ENCODE measurements at places on chromosomes 12 and 14.

DNA sequence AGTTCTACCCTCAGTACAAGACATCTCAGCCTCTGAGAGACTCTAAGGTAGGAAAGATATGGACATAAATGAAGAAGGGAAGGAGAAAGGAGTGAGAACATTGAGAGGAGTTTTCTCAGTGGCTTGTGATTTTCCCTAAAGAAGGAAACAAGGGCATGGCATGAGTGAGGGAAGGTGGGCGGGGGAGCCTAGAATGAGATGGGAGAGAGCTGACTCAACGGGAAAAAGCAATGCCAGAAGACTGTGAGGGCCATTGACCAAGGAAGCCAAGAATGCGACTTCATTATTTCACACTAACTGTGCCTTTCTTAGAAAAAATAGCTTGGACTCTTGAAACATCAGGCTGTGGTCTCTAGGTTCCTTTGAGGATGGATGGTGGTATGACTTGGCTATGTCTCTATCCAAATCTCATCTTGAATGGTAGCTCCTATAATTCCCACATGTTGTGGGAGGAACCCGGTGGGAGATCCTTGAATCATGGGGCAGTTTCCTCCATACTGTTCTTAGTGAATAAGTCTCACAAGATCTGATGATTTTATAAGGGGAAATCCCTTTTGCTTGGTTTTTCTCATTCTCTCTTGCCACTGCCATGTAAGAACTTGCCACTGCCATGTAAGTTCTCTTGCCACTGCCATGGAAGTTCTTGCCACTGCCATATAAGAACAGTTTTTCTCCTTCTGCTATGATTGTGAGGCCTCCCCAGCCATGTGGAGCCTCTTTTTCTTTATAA is 279.6 kb downstream of the NUAK1 start:
- DNase-seq: no peak

DNA sequence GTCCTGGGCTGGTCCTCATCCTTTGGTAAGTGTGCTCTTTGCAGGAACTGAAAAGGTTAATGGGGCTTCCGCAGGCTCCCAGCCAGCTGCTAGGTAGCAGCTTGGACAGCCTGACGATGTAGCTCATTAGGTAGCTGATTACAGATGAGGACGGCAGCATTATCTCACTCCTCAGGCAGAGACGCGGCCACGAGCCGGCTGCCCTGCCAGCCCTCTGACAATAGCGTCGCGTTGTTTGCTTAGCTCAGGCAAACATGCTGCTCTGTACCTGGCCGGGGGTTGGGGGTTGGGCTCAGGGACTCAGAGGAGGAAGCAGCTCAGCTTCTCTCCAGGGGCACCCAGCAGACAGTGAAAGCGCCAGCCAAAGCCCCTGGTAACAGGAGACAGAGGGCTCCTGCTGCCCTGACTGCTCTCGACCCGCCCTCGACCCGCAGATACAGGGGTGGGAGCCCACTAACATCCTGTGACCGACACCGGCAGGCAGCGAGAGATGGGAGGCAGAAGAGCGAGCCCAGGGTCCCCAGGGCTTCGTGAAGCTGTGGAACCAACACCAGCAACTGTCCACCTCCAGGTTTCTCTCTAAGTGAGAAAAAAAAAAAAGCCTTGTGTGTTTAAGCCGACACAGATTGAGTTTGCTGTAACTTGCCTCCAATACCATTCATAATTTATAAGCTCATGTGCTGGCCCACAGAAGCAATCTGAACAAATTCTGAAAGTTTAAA is 53.4 kb upstream of the DLK1 start:
- DNase-seq: no peak

DNA sequence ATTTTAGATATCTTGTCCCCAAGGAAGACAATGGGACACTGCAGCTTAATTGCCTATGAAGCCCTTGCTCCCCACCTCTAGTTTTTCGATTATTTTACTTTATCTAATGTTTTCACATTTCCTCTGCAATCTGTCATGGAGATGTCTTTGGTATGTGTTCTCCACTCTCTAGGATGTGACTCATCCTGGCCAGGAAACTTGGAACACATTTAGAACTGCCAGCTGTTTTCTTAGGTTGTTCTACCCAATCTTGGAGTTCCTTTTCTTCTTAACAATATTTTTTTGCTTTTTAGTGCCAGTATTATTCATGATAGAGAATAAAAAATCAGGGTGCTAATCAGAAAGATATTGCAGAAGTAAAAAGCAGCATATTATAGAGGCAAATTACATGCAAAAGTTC is 101.7 kb upstream of the CLEC14A start:
- DNase-seq: no peak

DNA sequence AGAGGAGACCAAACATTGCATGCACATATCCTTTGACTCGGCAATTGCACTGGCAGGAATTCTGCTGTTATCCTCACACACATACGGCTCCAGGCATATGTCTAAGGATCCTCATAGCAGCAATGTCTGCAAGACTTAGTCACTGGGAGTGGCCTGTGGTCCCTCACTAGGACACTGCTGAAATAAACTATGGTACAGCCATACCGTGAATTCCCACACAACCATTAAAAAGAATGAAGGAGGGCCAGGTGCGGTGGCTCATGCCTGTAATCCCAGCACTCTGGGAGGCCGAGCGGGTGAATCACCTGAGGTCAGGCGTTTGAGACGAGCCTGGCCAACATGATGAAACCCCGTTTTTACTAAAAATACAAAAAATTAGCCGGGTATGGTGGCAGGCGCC is 105.1 kb downstream of the ZFP36L1 start:
- DNase-seq: no peak

DNA sequence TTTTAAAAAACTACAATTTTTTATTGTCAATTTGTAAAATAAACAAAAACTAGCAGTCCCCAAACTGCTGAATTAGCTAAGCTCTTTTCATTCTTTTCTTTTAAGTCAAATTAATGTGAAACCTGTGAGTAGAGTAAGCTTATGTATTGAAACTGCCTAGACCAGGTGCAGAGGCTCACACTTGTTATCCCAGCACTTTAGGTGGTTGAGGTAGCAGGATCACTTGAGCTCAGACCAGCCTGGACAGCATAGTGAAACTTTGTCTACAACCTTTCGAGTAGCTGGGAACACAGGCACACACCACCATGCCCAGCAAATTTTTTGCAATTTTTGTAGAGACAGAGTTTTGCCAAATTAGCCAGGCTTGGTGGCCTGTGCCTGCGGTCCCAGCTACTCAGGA is 26.4 kb downstream of the SCFD1 start:
- no peak for DNase-seq

DNA sequence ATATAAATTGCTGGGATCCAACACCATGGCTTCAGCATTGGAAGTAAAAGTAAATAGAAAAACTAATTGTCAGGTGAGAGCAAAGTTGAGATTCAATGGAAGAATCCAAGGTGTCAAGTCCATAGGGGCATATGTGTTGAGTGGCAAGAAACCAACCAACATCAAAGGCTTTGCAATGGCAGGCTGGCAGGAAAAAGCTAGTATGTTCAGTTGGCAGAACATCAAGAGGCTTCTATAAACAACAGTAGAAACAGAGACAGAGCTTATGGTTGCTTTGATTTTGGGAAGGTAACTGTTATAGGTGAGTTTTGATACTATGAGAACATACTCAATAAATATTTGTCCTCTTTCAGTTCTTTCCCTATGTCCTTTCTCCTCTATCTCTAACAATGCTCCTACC is 553.7 kb upstream of the MDGA2 start:
- no peak for DNase-seq

- no peak for DNase-seq
Observed at GRCh38 chr12:30218073-30218472, 434.3 kb upstream of the TMTC1 start.

- DNase-seq: no peak
Observed at GRCh38 chr14:31275731-31276130, 68.1 kb upstream of the HECTD1 start.

GRCh38 chr12:84807249-84807648 is 105.3 kb downstream of the SLC6A15 start:
- no peak for DNase-seq

- no peak for DNase-seq
Observed at GRCh38 chr12:3251691-3252090, 174.5 kb downstream of the TSPAN9 start.

DNA sequence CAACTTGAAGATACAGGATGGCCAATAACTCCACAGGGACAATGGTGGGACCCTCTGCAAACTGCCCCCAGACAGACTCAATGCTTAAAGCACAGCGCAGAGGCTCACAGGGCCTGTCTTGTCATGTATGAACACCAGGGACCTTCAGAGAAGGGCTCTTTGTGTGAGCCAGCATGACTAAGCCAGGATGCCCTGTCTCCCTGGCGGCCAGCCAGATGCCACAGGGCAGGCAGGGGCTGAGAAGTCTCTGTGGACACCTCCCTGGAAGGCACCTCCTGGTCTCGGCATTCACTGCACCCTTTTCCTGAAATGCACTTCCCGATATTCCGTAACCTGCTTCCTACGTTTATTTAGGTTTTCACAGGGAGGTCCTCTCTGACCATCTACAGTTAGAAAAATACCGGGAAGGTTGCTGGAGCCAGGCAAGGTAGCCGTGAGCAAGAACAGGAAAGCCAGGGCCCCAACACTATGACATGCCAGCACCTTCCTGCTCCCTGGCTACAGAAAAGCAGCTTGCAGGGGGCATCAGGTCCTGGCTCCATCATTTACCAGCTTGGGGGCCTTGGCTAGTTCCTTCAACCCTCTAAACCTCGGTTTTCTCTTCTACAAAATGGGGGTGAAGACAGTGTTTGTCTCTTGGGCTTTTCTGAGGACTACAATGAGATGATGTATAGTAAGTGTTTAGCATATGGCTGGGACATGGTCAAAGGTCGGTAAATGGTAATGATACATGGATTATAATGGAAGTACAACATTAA is 65.0 kb downstream of the PITPNM2 start:
- no peak for DNase-seq

DNA sequence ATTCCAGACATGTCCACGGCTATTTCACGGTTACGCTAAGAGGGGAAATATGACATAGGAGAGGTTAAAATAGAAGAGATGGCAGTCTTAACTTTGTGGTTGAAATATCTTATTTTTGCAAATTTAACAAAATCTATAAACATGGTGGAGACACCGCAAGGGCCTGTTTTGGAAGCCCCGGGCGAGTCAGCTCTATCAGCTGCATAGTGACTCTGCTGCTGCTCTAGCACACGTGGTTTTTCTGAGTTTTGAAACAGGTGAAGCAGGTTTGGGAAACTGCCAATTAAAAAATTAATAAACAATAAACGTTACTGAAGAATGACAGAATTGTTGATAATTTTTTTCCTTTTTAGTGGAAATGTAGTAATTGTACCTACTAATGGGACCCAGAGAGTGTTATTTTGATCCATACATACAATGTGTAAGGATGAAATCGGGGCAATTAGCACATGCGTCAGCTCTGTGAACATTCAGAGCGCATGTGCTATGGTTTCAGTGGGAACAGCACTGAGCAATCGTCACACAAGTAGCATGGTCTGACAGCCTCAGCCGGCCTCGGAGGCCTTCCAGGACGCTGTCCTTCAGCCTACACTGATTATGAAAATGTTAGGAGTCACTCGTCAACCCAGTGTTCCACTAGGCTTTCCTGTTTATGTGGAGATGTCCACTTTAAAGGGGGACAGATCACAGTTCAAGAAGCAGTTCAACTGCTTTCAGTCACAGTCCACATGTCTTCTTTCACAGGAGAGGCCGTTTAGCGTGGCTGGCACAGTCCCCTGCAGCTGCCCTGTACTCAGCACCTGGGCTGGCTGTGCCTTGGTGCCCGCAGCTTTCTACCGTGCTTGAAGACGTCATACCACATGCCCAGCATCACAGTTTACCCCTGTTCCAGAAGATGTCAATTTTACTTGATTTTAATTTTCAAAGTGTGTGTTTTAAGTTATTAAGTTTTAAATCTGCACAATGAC is 51.8 kb downstream of the MOK start:
- no peak for DNase-seq

Measured in effector memory CD4-positive, alpha-beta T cell (primary cell).